Heart right ventricle (tissue), 16 donors: ENCODE measurements at places on chromosomes 11 and 22. TPM values are rescaled to one million over a fixed set of nuclear protein-coding genes. Genes with fewer than 3 reads are reported as not detected.

GRCh38 chr11:120261321-120261720 lies 21.4 kb downstream of the POU2F3 start:
- no peak for DNase-seq
- H3K27ac ChIP-seq, result no peak overlapping the region
- H3K4me3 ChIP-seq, result no peak overlapping the region
- peaks cover 45% of the 10 kb centered on the region for H3K27me3 ChIP-seq
- H3K4me1 ChIP-seq, result no peaks in the 10 kb centered on the region

GRCh38 chr11:85602526-85603213 lies 24.5 kb downstream of the DLG2 start:
- H3K4me1 ChIP-seq, result no peaks in the 10 kb centered on the region
- H3K27ac ChIP-seq, result no peak overlapping the region
- no peaks in the 10 kb centered on the region for H3K27me3 ChIP-seq
- no peak for DNase-seq
- no peaks in the 10 kb centered on the region for H3K36me3 ChIP-seq
- no peak overlapping the region for H3K4me3 ChIP-seq

DNA sequence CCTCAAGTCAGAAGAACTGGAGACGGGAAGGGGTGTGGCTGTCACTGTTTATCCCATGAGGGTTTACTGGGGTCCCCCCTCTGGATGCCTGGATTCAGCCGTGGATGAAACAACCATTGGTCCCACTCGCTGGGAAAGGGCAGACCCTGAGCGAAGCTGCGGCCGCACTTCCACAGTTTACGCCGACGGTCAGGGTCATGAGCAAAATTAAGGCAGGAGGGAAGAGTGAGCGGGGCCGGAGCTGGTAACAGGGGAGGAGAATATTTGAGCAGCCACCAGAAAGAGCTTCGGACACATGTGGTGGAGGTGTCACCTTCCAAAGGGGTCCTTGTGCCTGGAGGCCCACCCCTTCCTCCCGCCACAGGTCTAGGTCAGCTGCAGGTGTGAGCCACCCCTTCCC lies 344.9 kb downstream of the BRD1 start:
- peaks cover 35% of the 10 kb centered on the region for H3K27me3 ChIP-seq
- no peak overlapping the region for H3K4me3 ChIP-seq
- H3K4me1 ChIP-seq, result no peaks in the 10 kb centered on the region
- no peak overlapping the region for H3K27ac ChIP-seq

DNA sequence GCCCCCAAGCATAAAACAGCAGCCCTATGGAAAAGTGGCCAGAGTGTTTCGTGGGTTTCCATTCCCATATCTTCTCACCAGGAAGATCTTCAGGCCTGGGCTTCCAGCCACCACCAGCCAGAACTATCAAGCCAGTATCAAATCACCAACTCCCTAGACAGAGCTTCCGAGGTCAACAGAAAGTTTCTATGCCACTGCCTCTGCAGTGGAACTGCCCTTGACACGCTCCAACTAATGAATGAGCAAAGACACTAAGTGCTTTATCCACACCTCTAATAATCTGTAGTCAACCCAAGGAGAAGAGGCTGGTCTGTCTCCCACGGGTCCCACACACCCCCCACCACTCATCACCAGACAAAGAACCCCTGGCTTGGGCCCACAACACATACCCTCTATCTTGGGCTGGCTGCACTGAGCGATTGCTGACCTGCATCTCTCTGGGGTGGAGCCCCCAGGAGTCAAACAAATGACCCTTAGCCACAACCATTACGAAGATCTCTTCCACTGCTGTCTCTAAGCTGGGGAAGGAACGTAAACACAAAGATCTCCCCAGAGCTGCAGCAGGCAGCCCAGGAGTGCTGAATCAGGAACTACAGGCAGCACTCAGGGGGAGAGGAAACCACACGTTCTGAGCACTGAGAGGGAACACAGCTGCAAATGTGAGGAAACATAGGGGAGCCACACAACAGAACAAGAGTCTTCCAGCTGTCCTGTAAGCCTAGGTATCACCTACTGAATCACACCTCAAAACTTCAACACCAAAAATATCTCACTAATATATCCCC lies 9.7 kb downstream of the OR5AN1 start:
- H3K27me3 ChIP-seq, result no peaks in the 10 kb centered on the region
- no peak for DNase-seq
- no peaks in the 10 kb centered on the region for H3K4me1 ChIP-seq
- H3K36me3 ChIP-seq, result no peaks in the 10 kb centered on the region
- no peak overlapping the region for H3K27ac ChIP-seq
- H3K4me3 ChIP-seq, result no peak overlapping the region

GRCh38 chr11:116258821-116259220 lies 514.0 kb downstream of the BUD13 start:
- H3K27ac ChIP-seq, result no peak overlapping the region
- DNase-seq, result no peak
- no peaks in the 10 kb centered on the region for H3K36me3 ChIP-seq
- H3K4me3 ChIP-seq, result no peak overlapping the region
- H3K27me3 ChIP-seq, result peaks cover 10% of the 10 kb centered on the region

KCNQ1 gene
- total RNA-seq, result 31.7 TPM

GRCh38 chr11:75078233-75078632 lies 18.4 kb downstream of the OR2AT4 start:
- DNase-seq, result no peak
- no peaks in the 10 kb centered on the region for H3K36me3 ChIP-seq
- no peak overlapping the region for H3K4me3 ChIP-seq
- H3K27ac ChIP-seq, result no peak overlapping the region

GRCh38 chr22:44391015-44391414 lies 78.3 kb upstream of the SHISAL1 start:
- H3K4me3 ChIP-seq, result no peak overlapping the region
- no peak for DNase-seq
- H3K27ac ChIP-seq, result no peak overlapping the region
- no peaks in the 10 kb centered on the region for H3K27me3 ChIP-seq

MAPK8IP2 gene
- 0.24 TPM for total RNA-seq

GRCh38 chr11:11998091-11998781 lies 10.2 kb downstream of the DKK3 start:
- no peaks in the 10 kb centered on the region for H3K36me3 ChIP-seq
- DNase-seq, result no peak
- H3K4me1 ChIP-seq, result no peaks in the 10 kb centered on the region
- H3K27me3 ChIP-seq, result no peaks in the 10 kb centered on the region

DNA sequence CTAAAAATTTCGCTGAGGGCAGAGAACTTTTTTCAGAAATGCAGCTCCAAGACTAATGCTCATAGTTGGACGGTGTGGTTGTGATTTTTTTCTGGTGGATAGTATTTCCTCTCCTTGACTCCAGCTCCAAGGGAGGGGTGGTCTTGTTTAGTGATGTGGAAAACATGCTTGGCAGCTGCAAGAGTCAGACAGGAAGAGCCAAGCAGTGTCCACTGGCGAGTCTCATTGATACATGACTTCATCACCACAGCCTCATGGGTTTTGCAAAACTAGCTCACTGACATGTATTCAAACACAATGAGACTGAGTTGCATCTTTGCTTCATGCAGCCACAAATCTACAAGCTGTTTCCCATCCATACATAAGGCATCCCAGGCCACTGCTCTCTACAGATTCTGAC lies 7.3 kb upstream of the KCNJ1 start:
- no peak for DNase-seq
- H3K36me3 ChIP-seq, result no peaks in the 10 kb centered on the region
- no peak overlapping the region for H3K27ac ChIP-seq
- no peak overlapping the region for H3K4me3 ChIP-seq
- H3K27me3 ChIP-seq, result peaks cover 2% of the 10 kb centered on the region
- H3K4me1 ChIP-seq, result no peaks in the 10 kb centered on the region

GRCh38 chr11:8178297-8178696 lies 9.5 kb upstream of the RIC3 start:
- no peak overlapping the region for H3K4me3 ChIP-seq
- H3K27me3 ChIP-seq, result no peaks in the 10 kb centered on the region
- DNase-seq, result no peak
- H3K4me1 ChIP-seq, result no peaks in the 10 kb centered on the region
- H3K27ac ChIP-seq, result no peak overlapping the region

GRCh38 chr22:25935266-25936058 lies 193.5 kb downstream of the MYO18B start:
- DNase-seq, result no peak
- H3K27ac ChIP-seq, result no peak overlapping the region
- no peaks in the 10 kb centered on the region for H3K4me1 ChIP-seq
- no peaks in the 10 kb centered on the region for H3K27me3 ChIP-seq

CHADL gene
- 8.0 TPM for total RNA-seq

DNA sequence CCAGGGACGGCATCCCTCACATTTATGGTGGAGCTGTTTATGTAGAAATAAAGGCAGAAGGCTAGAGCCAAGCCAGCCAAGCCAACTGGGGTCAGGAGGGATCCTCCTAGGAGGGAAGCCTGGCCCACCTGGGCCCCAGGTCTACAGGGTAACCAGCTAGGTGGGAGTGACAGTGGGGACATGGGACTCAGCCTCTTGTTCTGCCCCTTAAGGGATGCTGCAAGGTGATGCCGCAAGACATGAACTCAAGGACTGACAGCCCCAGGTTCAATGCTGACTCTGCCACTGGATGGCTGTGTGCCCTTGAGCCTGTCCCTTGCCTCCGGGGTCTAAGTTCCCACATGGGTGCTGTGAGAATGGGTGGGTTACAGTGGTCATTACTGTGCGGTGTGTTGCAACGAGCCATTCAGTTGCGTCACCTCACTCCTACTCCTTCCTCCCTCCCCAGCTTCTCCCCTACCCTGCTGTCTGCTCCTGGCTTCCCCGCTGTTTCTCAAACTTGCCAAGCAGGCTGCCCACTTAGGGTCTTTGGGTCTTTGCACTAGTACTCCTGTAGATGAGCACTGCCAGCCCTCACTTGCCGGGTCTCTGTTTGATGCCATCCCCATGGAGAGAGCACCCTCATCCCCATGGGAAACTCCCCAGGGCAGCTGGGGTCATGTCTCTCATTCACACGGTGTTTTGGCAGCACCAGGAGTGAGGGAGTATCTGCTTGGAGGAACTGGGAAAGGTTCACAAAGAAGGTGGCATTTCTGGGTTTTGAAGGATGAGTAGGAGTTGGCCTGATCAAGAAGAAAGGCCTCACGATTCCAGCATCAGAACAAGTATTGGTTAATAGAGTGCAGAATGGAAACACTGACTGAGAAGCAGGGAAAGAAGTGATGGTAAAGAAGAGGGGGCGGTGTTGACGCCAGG lies 43.0 kb upstream of the RTL6 start:
- no peak overlapping the region for H3K27ac ChIP-seq
- DNase-seq, result no peak
- no peaks in the 10 kb centered on the region for H3K27me3 ChIP-seq
- H3K36me3 ChIP-seq, result no peaks in the 10 kb centered on the region

- H3K36me3 ChIP-seq, result no peaks in the 10 kb centered on the region
- no peaks in the 10 kb centered on the region for H3K4me1 ChIP-seq
- no peak overlapping the region for H3K4me3 ChIP-seq
- H3K27me3 ChIP-seq, result no peaks in the 10 kb centered on the region
Observed at GRCh38 chr11:8217926-8218325, 45.8 kb downstream of the LMO1 start.

CREB3L1 gene
- total RNA-seq, result 14.9 TPM

DNA sequence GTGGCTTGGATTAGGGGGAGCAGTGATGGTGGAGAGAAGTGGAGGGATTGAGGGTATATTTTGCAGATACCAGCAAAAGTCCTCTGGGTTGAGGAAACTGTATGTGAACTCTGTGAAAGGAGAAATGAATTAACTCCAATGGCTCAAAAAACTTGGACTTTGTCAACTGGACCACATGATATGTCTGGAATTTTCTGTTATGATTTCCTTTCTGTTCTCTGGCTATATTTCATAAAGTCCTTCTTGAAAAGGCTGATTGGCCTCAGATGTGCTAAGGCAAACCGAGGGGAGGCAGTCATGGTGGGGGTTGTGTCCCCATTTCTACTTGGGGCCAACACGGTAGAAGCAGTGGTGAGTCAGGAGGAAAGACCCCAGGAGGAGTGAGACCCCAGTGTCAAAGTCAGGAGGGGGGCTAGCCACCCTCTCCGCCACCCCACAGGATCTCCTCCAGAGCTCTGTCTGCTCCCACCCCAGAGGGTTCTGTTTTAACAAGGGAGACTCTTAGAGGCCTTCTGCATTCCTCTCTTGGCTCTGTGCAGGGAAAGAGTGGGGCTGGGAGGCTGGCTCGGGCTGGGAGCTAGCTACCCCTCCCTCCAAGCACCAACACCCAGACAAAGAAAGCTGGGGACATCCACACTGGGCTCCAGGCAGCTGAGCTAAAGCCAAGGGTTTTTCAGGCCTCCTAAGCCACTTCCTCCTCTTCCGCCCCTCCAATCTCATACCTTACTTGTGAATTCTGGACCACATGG lies 13.8 kb downstream of the CHRDL2 start:
- H3K27ac ChIP-seq, result no peak overlapping the region
- peaks cover 12% of the 10 kb centered on the region for H3K4me1 ChIP-seq
- DNase-seq, result no peak
- H3K4me3 ChIP-seq, result no peak overlapping the region

- no peak overlapping the region for H3K4me3 ChIP-seq
- no peaks in the 10 kb centered on the region for H3K27me3 ChIP-seq
- H3K36me3 ChIP-seq, result no peaks in the 10 kb centered on the region
- H3K27ac ChIP-seq, result no peak overlapping the region
Observed at GRCh38 chr22:45094825-45095224, 68.9 kb upstream of the NUP50 start.

VPREB1 gene
- not detected for total RNA-seq

DNA sequence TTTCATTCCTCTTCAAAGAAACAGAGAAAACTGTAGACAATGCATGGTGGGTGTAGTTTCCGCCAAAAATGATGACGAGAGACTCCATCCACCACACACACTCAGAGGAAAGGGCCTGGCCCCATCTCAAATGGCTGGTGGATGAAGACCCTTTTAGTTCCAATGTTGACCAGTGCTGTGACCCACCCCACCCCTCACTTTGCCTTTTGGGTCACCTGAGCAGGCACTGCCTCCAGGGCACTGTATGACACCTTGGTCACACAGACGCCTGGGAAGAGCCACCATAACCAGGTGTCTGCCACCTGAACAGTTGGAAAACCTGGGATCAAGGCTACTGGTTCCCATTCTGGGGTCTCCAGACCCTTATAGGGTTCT lies 121.3 kb downstream of the MPPED1 start:
- no peak for DNase-seq
- H3K4me1 ChIP-seq, result no peaks in the 10 kb centered on the region
- peaks cover 4% of the 10 kb centered on the region for H3K36me3 ChIP-seq
- no peaks in the 10 kb centered on the region for H3K27me3 ChIP-seq
- H3K4me3 ChIP-seq, result no peak overlapping the region

DNA sequence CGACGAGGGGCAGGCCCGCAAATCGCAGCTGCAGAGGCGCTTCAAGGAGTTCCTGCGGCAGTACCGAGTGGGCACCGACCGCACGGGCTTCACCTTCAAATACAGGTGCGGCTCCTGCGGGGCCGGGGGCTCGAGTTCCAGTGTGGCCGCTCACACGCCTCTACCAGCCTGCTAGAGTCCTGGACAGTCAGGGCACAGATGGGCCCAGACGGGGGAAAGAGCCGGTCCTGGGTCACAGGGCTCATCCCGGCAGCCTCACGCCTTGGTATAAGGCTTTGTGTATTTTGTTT lies 506 bp downstream of the MCM5 start:
- peaks cover 6% of the 10 kb centered on the region for H3K36me3 ChIP-seq
- H3K4me1 ChIP-seq, result peaks cover 40% of the 10 kb centered on the region
- peak overlapping the region; percentile 71 for H3K4me3 ChIP-seq
- no peak for DNase-seq
